ENCODE measurements at places on chromosomes 1 and 21.

- no peak for DNase-seq
Observed at GRCh38 chr21:45043541-45044020, 30.8 kb upstream of the ADARB1 start.

DNA sequence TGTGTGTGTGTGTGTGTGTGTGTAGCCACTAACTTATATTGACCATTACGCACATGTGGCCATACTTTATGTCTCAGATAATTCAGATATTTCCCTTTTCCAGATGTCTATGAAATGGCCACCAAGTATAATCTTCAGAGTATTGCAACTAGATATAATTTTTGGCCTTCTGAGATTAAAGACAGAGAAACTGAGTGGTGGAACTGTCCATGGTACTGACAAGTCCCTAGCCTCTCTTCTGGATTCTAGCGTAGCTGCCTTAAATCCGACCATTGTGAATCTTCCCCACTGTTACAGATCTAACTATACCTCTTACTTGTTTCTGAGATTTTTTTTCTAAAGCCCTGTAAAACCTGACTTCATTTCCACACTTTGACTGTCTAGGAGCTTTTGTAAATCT lies 100.0 kb upstream of the SERTAD4 start:
- DNase-seq: no peak

DNA sequence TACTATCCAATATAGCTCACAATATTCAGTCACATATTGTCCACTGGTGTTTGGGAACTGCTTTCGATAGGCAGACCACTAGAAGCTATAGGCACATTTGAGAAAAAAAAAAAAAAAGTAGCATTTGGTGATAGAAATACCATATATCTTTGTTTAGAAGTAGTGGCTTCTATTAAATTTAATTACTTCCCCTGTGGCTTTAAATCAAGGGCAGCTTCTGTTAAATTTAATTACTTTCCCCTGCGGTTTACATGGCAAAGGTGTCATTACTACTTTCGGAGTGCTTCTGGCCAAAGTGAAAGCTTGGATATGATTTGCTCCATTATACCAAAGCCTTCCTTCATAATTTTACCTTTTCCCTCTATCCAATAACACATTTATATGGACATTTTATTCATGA lies 229.9 kb downstream of the TTLL7 start:
- no peak for DNase-seq

DNA sequence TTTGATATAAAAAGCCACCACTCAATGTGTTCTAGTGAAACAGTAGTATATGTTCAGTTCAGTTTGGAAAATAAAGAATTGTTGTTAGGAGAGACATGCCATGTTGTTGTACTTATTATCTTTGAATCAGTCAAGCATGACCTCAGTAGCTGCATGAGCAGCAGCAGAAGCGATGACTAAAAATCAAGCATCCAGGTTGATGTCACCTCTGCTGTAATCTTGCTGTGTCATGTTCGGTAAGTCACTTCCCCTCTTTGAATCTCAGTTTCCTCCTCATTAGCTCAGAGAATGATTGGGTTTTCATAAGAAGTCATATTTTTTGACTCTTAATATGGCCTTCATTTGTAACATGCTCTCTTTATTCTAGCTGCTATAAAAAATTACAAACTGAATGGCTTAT lies 428.4 kb upstream of the B3GALT2 start:
- no peak for DNase-seq

- no peak for DNase-seq
Observed at GRCh38 chr21:25700741-25701140, 34.0 kb downstream of the ATP5PF start.

- DNase-seq: no peak
Observed at GRCh38 chr1:204075139-204075521, 2.2 kb downstream of the SOX13 start.

DNA sequence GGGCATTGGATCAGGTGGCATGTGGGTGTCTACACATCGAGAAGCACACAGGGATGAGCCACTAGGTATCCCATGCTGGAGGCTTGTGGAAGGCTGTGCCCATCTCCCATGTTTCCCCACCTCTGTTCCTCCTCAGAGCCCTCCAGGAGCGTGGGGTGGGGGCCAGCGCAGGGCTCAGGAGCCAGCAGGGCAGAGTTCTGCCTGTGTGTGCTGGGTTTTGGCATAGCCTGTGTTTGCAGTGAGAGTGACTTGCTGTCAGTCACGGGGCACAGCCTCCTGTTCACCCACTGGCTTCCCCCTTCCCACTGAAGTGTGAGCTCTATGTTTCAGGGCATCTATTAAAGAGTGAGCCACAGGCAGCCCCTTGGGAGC lies 10.4 kb downstream of the IBA57 start:
- DNase-seq: no peak

GRCh38 chr1:45412899-45413298 lies 72.7 kb upstream of the MUTYH start:
- no peak for DNase-seq

Measured in H1 (cell line).